HCT116 (cell line): ENCODE measurements at places on chromosomes 2 and 18. TPM values are rescaled to one million over a fixed set of nuclear protein-coding genes. Genes with fewer than 3 reads are reported as not detected.

Gene KLHL41
- total RNA-seq, result 0.15 TPM

Gene PDE11A
- 0.61 TPM for total RNA-seq

GRCh38 chr2:26681656-26682055 lies 10.9 kb upstream of the KCNK3 start:
- DNase-seq, result no peak

- DNase-seq, result peak; percentile 52
Measured at GRCh38 chr18:22703883-22704585, 229.1 kb upstream of the RBBP8 start.

DNA sequence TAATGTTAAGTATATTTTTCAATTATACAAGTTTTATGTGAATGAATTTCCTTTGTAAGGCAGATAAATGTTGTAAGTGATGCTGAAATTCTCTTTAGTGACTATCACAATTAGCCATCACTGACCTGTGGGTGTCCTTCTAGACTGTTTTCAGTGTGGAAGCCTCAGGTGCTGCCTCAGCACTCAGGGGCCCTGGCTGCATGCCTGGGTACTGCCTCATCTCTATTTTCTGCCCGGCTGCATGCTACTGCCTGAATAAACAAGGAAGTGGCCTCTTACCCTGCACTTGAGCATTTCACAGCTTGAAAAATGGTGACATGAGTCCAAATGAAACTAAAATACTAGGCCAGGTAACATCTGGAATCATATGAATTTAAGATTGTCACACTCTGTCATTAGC lies 787.6 kb upstream of the SALL3 start:
- no peak for DNase-seq
